Gastroesophageal sphincter (tissue), 4 donors: ENCODE measurements at places on chromosomes 13 and 19. TPM values are rescaled to one million over a fixed set of nuclear protein-coding genes. Genes with fewer than 3 reads are reported as not detected.

The OR7C1 gene
- not detected for total RNA-seq

The ZNF254 gene
- 10.0 TPM for total RNA-seq

The GPR12 gene
- total RNA-seq, result not detected

The ZNF471 gene
- 9.4 TPM for total RNA-seq

The CYP4F8 gene
- total RNA-seq, result not detected

The PSG1 gene
- total RNA-seq, result not detected

The IL17D gene
- total RNA-seq, result 7.2 TPM

The LRG1 gene
- 8.5 TPM for total RNA-seq

- no peak overlapping the region for H3K27ac ChIP-seq
- H3K36me3 ChIP-seq, result peaks cover 15% of the 10 kb centered on the region
- H3K27me3 ChIP-seq, result no peaks in the 10 kb centered on the region
- no peak for ATAC-seq
Observed at GRCh38 chr13:45257638-45258333, 56.9 kb upstream of the KCTD4 start.

- no peaks in the 10 kb centered on the region for H3K4me1 ChIP-seq
- H3K4me3 ChIP-seq, result no peak overlapping the region
- no peak overlapping the region for H3K27ac ChIP-seq
- no peaks in the 10 kb centered on the region for H3K36me3 ChIP-seq
Observed at GRCh38 chr19:38399081-38399480, 3.8 kb upstream of the FAM98C start.

DNA sequence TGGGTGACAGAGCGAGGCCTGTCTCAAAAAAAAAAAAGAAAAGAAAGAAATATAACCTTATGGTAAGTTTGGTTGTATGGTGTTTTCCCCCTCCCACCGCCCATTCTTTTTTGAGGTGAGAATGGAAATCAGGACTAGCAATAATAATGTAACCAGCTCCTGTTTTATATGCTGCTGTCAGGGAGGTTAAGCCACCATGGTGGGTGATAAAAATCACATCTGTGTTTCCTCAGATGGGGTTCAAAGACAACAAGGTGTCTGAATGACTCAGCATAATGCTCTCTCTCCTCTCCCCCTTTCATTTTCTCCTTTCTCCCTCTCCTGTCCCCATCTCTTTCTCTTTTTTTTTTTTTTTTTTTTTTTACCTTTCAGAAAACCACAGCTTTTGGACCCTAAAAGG, 28.3 kb upstream of the GARRE1 start:
- no peak overlapping the region for H3K4me3 ChIP-seq
- peaks cover 6% of the 10 kb centered on the region for H3K4me1 ChIP-seq
- H3K36me3 ChIP-seq, result peaks cover 10% of the 10 kb centered on the region
- H3K27ac ChIP-seq, result no peak overlapping the region
- no peak for ATAC-seq

- no peaks in the 10 kb centered on the region for H3K27me3 ChIP-seq
- ATAC-seq, result peak; percentile 48
- H3K36me3 ChIP-seq, result no peaks in the 10 kb centered on the region
- H3K4me3 ChIP-seq, result peak overlapping the region; percentile 96
- H3K27ac ChIP-seq, result peak overlapping the region; percentile 100
Observed at GRCh38 chr13:40666933-40667621, 636 bp upstream of the FOXO1 start.

DNA sequence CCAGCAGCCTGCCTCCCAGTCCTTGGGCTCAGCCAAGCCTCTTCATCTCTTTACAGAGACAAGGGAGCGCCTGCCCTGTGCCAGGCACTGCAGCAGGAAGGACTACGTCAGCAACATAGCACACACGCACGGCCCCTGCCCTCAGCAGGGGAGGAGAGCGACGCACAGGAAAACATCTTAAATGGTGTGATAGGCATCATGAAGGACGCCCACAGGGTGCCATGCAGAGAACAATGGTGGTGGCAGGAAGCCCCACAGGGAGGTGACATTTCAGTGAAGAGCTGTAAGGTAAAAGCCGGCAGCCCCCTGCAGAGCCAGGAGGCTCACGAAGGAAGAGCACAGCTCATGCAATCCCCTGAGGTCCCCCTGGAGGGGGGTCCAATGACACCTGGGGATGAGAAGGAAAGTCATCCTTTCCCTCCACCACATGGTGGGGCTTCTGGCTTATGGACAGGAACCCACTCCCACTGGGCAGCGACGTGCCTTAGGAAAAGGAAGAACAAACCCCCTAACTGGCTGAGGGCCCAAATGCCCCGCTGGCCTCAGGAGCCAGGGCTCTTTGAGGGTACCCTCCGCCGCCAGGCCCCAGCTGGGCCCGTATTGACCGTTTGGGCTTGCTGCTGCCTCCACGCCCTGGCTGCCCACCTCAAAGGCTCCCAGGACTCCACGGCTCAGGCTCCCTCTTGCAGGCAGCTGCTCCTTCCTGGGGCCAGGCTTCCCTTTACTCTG, 37.3 kb upstream of the C13orf42 start:
- no peak overlapping the region for H3K4me3 ChIP-seq
- H3K27ac ChIP-seq, result no peak overlapping the region
- ATAC-seq, result peak; percentile 66
- no peaks in the 10 kb centered on the region for H3K36me3 ChIP-seq

GRCh38 chr13:113950451-113951245, 23.2 kb downstream of the C13orf46 start:
- no peaks in the 10 kb centered on the region for H3K27me3 ChIP-seq
- H3K4me3 ChIP-seq, result peak overlapping the region; percentile 40
- H3K4me1 ChIP-seq, result peaks cover 32% of the 10 kb centered on the region
- ATAC-seq, result peak; percentile 22
- peaks cover 10% of the 10 kb centered on the region for H3K36me3 ChIP-seq

- ATAC-seq, result no peak
- no peak overlapping the region for H3K27ac ChIP-seq
- peaks cover 4% of the 10 kb centered on the region for H3K4me1 ChIP-seq
- no peak overlapping the region for H3K4me3 ChIP-seq
- H3K36me3 ChIP-seq, result peaks cover 11% of the 10 kb centered on the region
Observed at GRCh38 chr13:27446986-27447583, 3.3 kb downstream of the MTIF3 start.

DNA sequence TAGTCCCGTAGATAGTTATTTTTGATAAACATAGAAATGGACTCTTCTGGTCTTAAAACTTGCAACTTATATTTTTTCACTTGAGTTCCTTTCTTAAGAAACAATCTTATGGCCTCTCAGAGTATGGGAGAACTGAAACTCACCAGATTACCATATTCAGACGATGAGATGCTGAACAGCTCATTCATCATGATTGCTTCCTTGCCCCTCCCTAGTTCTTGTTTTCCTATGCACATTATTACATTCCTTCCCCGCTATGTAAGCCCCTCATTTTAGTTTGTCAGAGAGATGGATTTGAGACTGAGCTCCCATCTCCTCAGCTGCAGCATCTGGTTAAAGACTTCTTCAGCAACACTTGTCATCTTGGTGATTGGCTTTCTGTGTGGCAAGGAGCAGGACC, 158.5 kb downstream of the SLITRK6 start:
- H3K27me3 ChIP-seq, result no peaks in the 10 kb centered on the region
- no peaks in the 10 kb centered on the region for H3K36me3 ChIP-seq
- H3K27ac ChIP-seq, result no peak overlapping the region
- no peak overlapping the region for H3K4me3 ChIP-seq
- H3K4me1 ChIP-seq, result no peaks in the 10 kb centered on the region

GRCh38 chr19:34232566-34233481, 21.5 kb upstream of the GARRE1 start:
- no peaks in the 10 kb centered on the region for H3K27me3 ChIP-seq
- ATAC-seq, result peak; percentile 72
- H3K36me3 ChIP-seq, result peaks cover 37% of the 10 kb centered on the region
- no peak overlapping the region for H3K4me3 ChIP-seq
- no peak overlapping the region for H3K27ac ChIP-seq

GRCh38 chr13:60327511-60327910, 69.5 kb upstream of the TDRD3 start:
- H3K4me3 ChIP-seq, result no peak overlapping the region
- H3K36me3 ChIP-seq, result no peaks in the 10 kb centered on the region
- no peak overlapping the region for H3K27ac ChIP-seq

DNA sequence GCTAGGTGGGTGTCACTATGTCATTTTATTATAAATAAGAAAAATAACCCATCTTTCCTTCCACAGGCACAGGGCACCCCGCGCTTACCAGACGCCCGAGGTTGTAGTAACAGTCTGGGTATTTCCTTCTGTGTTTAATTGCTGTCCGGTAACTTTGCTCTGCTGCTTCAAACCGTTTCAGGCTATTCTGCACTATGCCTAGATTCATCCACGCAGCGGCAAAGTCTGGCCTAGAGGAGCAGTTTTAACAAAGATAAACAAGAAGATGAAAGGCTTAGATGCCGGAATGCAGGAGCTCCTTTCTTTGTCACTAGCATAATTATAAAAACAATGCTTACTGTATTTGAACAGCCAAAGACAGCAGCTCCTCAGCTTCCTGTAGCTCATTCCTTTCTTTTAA, 36.9 kb upstream of the GGACT start:
- no peak overlapping the region for H3K27ac ChIP-seq
- H3K4me3 ChIP-seq, result no peak overlapping the region
- H3K4me1 ChIP-seq, result no peaks in the 10 kb centered on the region
- no peaks in the 10 kb centered on the region for H3K27me3 ChIP-seq
- H3K36me3 ChIP-seq, result no peaks in the 10 kb centered on the region
- ATAC-seq, result no peak

DNA sequence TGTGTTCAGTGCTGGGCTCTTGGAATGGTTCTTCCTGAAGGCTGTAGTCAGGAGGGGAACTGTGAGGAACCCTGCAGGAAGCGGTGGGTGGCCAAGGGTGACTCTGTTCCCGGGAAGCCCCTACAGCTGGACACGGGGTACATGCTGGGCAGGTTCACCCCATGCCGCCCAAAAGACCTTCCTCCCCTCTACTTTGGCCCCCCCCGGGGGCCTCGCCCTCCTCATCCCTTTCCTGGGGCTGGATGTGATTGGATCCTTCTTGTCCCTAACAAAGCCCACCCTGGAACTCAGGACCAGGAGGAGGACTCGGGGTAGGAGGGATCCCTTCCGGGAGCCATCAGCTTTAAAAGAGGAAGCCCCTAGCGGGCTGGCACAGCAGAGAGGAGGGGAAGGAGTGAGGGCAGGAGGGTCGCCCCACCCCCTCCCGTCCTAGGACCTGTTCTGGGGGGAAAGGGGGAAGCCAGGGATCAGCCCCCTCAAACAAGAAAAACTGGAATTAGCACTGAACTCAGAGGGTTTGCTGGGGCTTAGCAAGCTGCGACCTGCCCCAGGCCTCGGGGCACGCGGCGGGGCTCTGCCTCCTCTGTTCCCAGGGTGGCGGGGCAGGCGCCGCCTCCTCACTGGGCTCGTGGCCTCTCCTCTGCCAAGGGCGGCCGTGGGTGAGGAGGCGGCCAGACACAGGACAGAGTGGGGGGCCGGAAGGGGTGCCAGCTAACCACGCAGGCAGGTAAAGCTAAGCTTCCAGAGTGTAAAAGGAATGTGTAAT, 4.0 kb downstream of the CEBPA start:
- H3K27me3 ChIP-seq, result peaks cover 27% of the 10 kb centered on the region
- no peak overlapping the region for H3K27ac ChIP-seq
- no peaks in the 10 kb centered on the region for H3K36me3 ChIP-seq
- ATAC-seq, result no peak
- peaks cover 11% of the 10 kb centered on the region for H3K4me1 ChIP-seq
- H3K4me3 ChIP-seq, result no peak overlapping the region

GRCh38 chr13:42836930-42837690, 55.7 kb downstream of the FAM216B start:
- no peaks in the 10 kb centered on the region for H3K4me1 ChIP-seq
- H3K4me3 ChIP-seq, result no peak overlapping the region
- no peak overlapping the region for H3K27ac ChIP-seq
- ATAC-seq, result no peak
- no peaks in the 10 kb centered on the region for H3K27me3 ChIP-seq
- H3K36me3 ChIP-seq, result no peaks in the 10 kb centered on the region

- peaks cover 36% of the 10 kb centered on the region for H3K27me3 ChIP-seq
- peak overlapping the region; percentile 19 for H3K4me3 ChIP-seq
- H3K36me3 ChIP-seq, result no peaks in the 10 kb centered on the region
- no peak for ATAC-seq
- no peak overlapping the region for H3K27ac ChIP-seq
- H3K4me1 ChIP-seq, result peaks cover 12% of the 10 kb centered on the region
Observed at GRCh38 chr19:34838753-34839431, 65.9 kb upstream of the ZNF599 start.

DNA sequence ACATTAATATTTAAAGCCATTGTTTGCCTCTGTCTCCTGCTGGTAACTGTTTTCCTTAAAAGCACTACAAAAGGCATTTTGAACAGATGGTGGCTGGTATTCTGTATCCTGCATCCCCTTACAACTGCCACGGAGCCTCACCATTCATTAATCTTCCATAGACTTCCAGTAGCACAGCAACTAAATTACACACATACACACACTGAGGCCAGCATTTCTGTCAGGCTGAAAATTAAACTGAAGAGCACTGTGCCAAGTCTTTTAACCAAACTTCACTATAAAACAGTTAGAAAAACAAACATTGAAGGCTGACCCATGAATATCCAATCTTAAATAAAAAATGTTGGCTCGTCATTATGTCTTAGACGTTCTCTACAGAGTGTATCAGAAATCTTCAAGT, 697.8 kb downstream of the DACH1 start:
- ATAC-seq, result no peak
- no peaks in the 10 kb centered on the region for H3K36me3 ChIP-seq
- H3K4me1 ChIP-seq, result no peaks in the 10 kb centered on the region
- no peak overlapping the region for H3K4me3 ChIP-seq
- no peak overlapping the region for H3K27ac ChIP-seq

GRCh38 chr13:34303346-34303745, 485.4 kb downstream of the RFC3 start:
- H3K4me3 ChIP-seq, result no peak overlapping the region
- no peak for ATAC-seq
- H3K27me3 ChIP-seq, result no peaks in the 10 kb centered on the region
- peaks cover 10% of the 10 kb centered on the region for H3K4me1 ChIP-seq
- H3K27ac ChIP-seq, result no peak overlapping the region
- no peaks in the 10 kb centered on the region for H3K36me3 ChIP-seq

DNA sequence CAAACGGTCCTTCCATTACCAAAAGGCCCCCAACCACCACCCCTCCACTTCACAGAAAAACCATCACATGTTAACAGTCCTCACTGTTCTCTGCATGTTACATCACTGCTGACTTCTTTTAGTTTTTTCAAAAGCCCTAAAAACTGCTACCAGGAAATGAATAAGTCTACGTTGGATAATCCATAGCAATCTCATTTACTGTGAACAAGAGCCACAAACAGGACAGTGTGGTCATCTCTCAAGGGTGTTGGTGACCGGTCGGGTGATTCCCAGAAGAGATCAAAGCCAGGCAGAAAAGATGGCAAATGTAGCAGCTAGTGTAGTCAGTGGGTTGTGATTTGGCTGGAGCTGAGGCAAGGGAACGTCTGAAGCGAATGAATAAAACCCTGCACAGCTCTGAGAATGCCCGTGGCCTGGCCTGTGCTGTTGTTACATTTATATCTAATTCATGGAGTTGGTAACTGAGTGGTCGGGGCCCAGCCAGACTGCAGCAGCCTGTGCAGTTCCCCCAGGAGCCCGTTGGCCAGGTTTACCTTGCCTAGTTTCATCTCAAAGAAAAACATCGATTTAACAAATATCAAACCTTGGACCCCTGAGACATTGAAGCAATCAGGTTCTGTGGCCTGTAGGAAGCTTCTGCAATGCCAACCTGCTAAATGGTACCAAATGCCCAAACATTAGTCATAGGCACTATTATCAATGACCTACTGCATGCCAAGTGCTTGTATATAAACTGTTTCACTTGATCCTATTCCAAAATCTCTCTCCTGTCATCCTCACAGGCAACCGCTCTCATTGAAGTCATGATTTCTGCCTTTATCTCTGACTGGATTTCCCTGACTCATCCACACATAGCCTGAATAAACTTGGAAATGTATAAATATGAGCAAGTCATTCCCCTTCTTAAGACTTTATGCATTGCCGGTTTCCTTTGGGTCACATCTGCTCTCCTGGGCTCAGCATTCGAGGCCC, 153.8 kb upstream of the SERP2 start:
- ATAC-seq, result no peak
- no peak overlapping the region for H3K4me3 ChIP-seq
